GOT3 (cell line): ENCODE measurements at places on chromosomes 13 and 19.

DNA sequence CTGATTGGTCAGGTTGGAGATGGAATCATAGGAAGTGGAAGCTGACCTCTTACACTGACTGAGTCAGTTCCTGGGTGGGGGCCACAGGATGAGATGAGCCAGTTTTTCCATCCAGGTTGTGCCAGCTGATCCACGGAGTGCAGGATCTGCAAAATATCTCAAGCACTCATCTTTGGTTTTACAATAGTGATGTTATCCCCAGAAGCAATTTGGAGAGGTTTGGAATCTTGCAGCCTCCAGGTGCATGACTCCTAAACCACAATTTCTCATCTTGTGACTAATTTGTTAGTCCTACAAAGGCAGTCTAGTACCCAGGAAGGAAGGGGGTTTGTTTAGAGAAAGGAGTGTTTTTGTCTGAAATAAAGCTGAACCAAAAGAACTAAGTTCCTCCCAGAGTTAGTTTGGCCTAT, 212.8 kb downstream of the SLITRK6 start:
- no peak for DNase-seq

- DNase-seq = no peak
Measured at GRCh38 chr19:16527334-16527935, 14.8 kb downstream of the CHERP start.

- no peak for DNase-seq
Measured at GRCh38 chr19:47444388-47444821, 25.1 kb upstream of the MEIS3 start.

GRCh38 chr13:108115738-108116137, 99.6 kb downstream of the LIG4 start:
- DNase-seq = no peak

DNA sequence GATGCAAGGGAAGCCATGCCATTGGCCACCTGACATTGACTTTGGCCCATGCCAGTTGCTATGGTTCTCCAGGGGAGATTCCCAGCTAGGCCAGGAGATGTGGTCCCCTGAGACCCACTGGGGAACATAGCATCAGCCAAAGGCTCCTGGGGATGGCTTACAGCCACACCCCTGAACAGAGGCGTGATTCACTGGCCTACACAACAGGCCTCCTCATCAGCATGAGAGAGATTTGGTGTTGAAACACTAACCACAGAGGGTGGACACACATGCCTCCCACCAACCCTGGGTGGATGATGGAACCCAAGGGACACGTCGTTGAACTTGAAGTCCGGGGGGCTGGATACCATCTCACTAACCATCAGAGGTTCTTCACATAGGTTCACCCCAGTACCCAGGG, 14.4 kb downstream of the IQCN start:
- DNase-seq = no peak
